Lung (tissue), 17 donors: ENCODE measurements at places on chromosomes 12 and 14. TPM values are rescaled to one million over a fixed set of nuclear protein-coding genes. Genes with fewer than 3 reads are reported as not detected.

Gene HSPB8
- 34.4 TPM for total RNA-seq

- peaks cover 34% of the 10 kb centered on the region for H3K36me3 ChIP-seq
- H3K27ac ChIP-seq = no peak overlapping the region
- DNase-seq = no peak
- H3K4me3 ChIP-seq = no peak overlapping the region
Measured at GRCh38 chr14:50762931-50763300, 68.0 kb downstream of the NIN start.

Gene KRT73
- total RNA-seq = not detected

- no peaks in the 10 kb centered on the region for H3K27me3 ChIP-seq
- H3K4me3 ChIP-seq = no peak overlapping the region
- peaks cover 48% of the 10 kb centered on the region for H3K4me1 ChIP-seq
- DNase-seq = peak; percentile 47
- no peak overlapping the region for H3K27ac ChIP-seq
Measured at GRCh38 chr14:68164711-68165113, 345.1 kb downstream of the RAD51B start.

GRCh38 chr12:46303039-46303666, 34.3 kb upstream of the SLC38A1 start:
- no peaks in the 10 kb centered on the region for H3K4me1 ChIP-seq
- H3K36me3 ChIP-seq = no peaks in the 10 kb centered on the region
- no peak overlapping the region for H3K4me3 ChIP-seq

DNA sequence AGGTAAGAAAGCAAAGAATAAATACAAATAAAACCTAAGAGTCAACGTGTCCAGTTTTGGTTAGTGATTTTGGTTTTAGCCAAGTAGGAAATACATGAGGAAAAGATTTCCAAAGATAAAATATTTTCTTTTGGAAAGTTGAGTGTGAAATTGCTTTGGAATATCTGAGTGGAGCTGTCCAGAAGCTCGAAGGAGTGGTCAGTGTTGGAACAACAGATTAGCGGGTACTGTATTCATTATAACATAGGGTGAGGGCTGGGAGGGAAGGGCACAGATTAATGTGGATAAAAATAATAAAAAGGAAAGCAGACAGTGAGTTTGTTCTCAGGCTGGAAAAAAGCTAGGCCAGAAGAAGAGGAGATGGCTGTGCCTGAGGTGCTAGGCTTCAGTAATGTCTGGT, 101.5 kb upstream of the SLCO1C1 start:
- no peak overlapping the region for H3K27ac ChIP-seq
- H3K36me3 ChIP-seq = no peaks in the 10 kb centered on the region
- H3K4me1 ChIP-seq = no peaks in the 10 kb centered on the region
- H3K4me3 ChIP-seq = no peak overlapping the region
- no peaks in the 10 kb centered on the region for H3K27me3 ChIP-seq

GRCh38 chr14:49950275-49951228, 57.7 kb downstream of the ARF6 start:
- H3K36me3 ChIP-seq = no peaks in the 10 kb centered on the region
- DNase-seq = no peak
- H3K27ac ChIP-seq = peak overlapping the region; percentile 45
- no peak overlapping the region for H3K4me3 ChIP-seq

- peaks cover 3% of the 10 kb centered on the region for H3K4me1 ChIP-seq
- DNase-seq = no peak
- H3K36me3 ChIP-seq = no peaks in the 10 kb centered on the region
- H3K27me3 ChIP-seq = no peaks in the 10 kb centered on the region
Measured at GRCh38 chr12:57118711-57119271, 7.6 kb upstream of the STAT6 start.

- no peak for DNase-seq
- no peak overlapping the region for H3K4me3 ChIP-seq
- no peak overlapping the region for H3K27ac ChIP-seq
- no peaks in the 10 kb centered on the region for H3K36me3 ChIP-seq
Measured at GRCh38 chr14:62420847-62421246, 624.4 kb downstream of the KCNH5 start.

Gene ELK3
- 46.4 TPM for total RNA-seq

- DNase-seq = peak; percentile 65
- H3K36me3 ChIP-seq = no peaks in the 10 kb centered on the region
- peaks cover 4% of the 10 kb centered on the region for H3K4me1 ChIP-seq
Measured at GRCh38 chr14:75333606-75334548, 55.2 kb downstream of the FOS start.

Gene RPGRIP1
- 0.43 TPM for total RNA-seq

GRCh38 chr14:69360438-69361108, 37.5 kb downstream of the ERH start:
- H3K27me3 ChIP-seq = no peaks in the 10 kb centered on the region
- no peak overlapping the region for H3K27ac ChIP-seq
- H3K4me3 ChIP-seq = no peak overlapping the region
- no peaks in the 10 kb centered on the region for H3K36me3 ChIP-seq
- no peaks in the 10 kb centered on the region for H3K4me1 ChIP-seq

Gene EAPP
- 92.6 TPM for total RNA-seq

- DNase-seq = no peak
- no peak overlapping the region for H3K4me3 ChIP-seq
- no peaks in the 10 kb centered on the region for H3K27me3 ChIP-seq
- no peak overlapping the region for H3K27ac ChIP-seq
- H3K4me1 ChIP-seq = peaks cover 5% of the 10 kb centered on the region
Measured at GRCh38 chr14:77302926-77303325, 17.8 kb downstream of the POMT2 start.

Gene CCDC175
- total RNA-seq = 0.94 TPM

Gene SLC17A8
- 0.43 TPM for total RNA-seq

DNA sequence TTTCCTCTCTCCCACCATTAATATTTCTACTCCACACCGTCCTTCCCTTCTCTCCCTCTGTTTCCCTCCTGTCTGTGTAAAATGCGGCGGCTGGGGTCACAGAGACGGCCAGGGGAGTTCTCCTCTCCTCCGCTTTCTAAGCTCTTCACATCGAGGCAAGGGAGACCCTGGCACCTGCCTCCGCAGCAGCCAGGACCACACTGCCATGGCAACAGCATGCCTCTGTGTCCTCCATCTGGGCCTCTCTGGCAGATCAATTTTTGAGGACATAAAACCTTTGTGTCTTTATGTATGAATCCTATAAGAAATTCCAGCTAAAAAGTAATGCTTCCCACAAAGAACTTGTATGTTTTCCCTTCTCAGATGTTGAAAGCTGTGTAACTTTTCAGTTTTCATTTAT, 41.4 kb downstream of the DYRK4 start:
- no peak overlapping the region for H3K27ac ChIP-seq
- DNase-seq = no peak
- no peaks in the 10 kb centered on the region for H3K36me3 ChIP-seq
- no peaks in the 10 kb centered on the region for H3K4me1 ChIP-seq
- H3K4me3 ChIP-seq = no peak overlapping the region

DNA sequence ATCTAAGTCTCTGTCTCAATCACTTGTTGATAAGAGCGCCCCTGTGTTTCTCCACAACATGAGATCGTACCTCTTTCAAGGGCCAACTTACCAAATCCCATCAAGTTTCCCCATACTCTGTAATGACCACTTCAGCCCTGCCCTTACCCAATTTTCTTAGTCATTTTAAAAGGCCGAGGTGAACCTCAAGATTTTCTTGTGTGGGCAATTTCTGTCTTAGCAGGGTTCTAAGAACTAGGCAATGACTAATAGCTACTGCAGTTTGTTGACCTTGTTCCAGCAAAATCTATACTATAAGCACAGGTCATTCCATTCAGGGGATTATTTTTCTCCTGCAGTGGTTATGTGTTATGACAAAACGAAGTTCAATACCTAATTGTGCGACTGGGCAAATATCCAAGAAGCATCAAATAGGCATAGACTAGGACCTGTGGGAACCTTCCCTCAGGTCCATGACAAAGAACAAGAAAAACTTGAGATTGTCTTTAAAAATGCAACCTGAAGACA, 359.8 kb downstream of the PCNX1 start:
- no peaks in the 10 kb centered on the region for H3K4me1 ChIP-seq
- no peak for DNase-seq
- H3K36me3 ChIP-seq = no peaks in the 10 kb centered on the region
- no peak overlapping the region for H3K27ac ChIP-seq
- no peak overlapping the region for H3K4me3 ChIP-seq

Gene ARF6
- 58.9 TPM for total RNA-seq

- peaks cover 6% of the 10 kb centered on the region for H3K36me3 ChIP-seq
- no peaks in the 10 kb centered on the region for H3K4me1 ChIP-seq
- no peak for DNase-seq
Measured at GRCh38 chr14:51897791-51898355, 37.5 kb downstream of the GNG2 start.

DNA sequence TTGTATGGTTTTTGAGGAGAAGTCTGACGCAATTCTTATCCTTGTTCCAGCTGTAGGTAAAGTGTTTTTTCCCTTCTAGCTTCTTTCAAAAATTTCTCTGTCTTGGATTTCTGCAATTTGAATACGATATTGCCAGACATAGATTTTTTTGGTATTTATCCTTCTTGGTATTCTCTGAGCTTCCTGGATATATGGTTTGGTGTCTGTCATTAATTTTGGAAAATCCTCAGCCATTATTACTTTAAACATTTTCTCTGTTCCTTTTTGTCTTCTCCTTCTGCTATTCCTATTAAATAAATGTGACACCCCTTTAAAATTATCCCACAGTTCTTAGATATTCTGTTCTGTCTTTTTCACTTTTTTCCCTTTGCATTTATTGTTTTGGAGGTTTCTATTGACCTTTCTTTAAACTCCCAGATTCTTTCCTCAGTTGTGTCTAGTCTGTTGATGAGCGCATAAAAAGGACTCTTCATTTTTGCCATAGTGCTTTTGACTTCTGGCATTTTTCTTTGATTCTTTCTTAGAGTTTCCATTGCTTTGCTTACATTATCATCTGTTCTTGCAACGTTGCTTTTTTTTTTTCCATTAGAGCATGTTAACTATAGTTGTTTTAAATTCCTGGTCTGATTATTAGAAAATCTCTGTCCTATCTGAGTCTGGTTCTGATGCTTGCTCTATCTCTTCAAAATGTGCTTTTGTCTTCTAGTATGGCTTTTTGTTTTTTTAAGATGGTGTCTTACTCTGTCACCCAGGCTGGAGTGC, 129.1 kb downstream of the MSRB3 start:
- peaks cover 3% of the 10 kb centered on the region for H3K4me1 ChIP-seq
- no peak overlapping the region for H3K27ac ChIP-seq
- no peak overlapping the region for H3K4me3 ChIP-seq
- H3K36me3 ChIP-seq = no peaks in the 10 kb centered on the region
- no peaks in the 10 kb centered on the region for H3K27me3 ChIP-seq

Gene RAPGEF3
- 11.3 TPM for total RNA-seq

DNA sequence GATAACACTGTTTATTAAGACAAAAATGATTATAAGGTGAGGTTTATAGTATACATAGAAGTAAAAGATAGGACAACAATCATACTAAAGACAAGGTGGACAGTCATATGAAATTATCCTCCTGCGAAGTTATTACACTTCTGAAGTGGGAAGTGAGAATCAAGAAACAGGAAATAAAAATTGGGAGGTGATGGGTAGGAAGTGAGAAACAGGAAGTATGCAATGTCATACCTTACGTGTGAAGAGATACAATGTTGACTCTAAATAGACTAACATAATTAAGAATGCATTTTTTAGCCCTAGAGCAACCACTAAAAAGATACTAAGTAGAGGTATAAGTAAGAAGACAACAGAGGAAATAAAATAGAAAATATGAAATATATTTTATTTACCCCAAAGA, 43.7 kb downstream of the GRIN2B start:
- no peak overlapping the region for H3K27ac ChIP-seq
- no peaks in the 10 kb centered on the region for H3K4me1 ChIP-seq
- no peaks in the 10 kb centered on the region for H3K36me3 ChIP-seq

- no peak overlapping the region for H3K27ac ChIP-seq
- H3K4me3 ChIP-seq = no peak overlapping the region
- H3K4me1 ChIP-seq = no peaks in the 10 kb centered on the region
- no peaks in the 10 kb centered on the region for H3K27me3 ChIP-seq
Measured at GRCh38 chr12:121301876-121302275, 5.4 kb upstream of the CAMKK2 start.

- H3K27ac ChIP-seq = no peak overlapping the region
- no peaks in the 10 kb centered on the region for H3K36me3 ChIP-seq
- DNase-seq = no peak
- H3K4me1 ChIP-seq = no peaks in the 10 kb centered on the region
- H3K4me3 ChIP-seq = no peak overlapping the region
- H3K27me3 ChIP-seq = no peaks in the 10 kb centered on the region
Measured at GRCh38 chr12:105793421-105793820, 345.3 kb downstream of the NUAK1 start.

Gene ZDHHC22
- total RNA-seq = not detected

Gene ADSS1
- total RNA-seq = 9.3 TPM

GRCh38 chr12:87779016-87779415, 250.2 kb downstream of the C12orf50 start:
- H3K27ac ChIP-seq = no peak overlapping the region
- no peak overlapping the region for H3K4me3 ChIP-seq
- H3K27me3 ChIP-seq = no peaks in the 10 kb centered on the region
- no peak for DNase-seq

DNA sequence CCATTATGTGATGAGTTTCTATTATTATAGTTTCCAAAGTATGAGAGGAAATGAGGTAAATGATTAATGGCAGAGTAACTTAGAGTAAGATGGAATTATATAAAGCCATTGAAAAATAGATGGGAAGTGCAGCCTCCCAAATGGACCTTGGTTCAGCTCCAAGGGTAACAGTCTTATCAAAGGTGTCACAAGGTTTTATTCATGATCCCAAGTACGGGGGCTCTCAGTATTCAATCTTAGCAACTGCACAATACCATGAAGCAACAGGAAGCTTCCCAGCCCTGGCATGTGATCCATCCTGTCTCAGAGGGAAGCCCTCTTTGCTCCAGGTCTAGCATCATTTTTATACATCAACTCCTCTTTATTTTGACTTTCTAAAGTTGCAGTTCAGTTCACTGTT, 948.2 kb downstream of the GALC start:
- no peaks in the 10 kb centered on the region for H3K36me3 ChIP-seq

- no peaks in the 10 kb centered on the region for H3K27me3 ChIP-seq
- no peak for DNase-seq
- H3K4me1 ChIP-seq = peaks cover 6% of the 10 kb centered on the region
- no peak overlapping the region for H3K27ac ChIP-seq
Measured at GRCh38 chr14:101336183-101336582, 225.1 kb upstream of the DIO3 start.

Gene NT5DC3
- 5.5 TPM for total RNA-seq

GRCh38 chr14:49194067-49194466, 392.1 kb downstream of the RPS29 start:
- H3K27ac ChIP-seq = peak overlapping the region; percentile 31
- H3K27me3 ChIP-seq = no peaks in the 10 kb centered on the region
- no peaks in the 10 kb centered on the region for H3K36me3 ChIP-seq
- peaks cover 18% of the 10 kb centered on the region for H3K4me1 ChIP-seq
- DNase-seq = peak; percentile 49

- no peaks in the 10 kb centered on the region for H3K27me3 ChIP-seq
- no peaks in the 10 kb centered on the region for H3K4me1 ChIP-seq
- no peaks in the 10 kb centered on the region for H3K36me3 ChIP-seq
- DNase-seq = no peak
- no peak overlapping the region for H3K4me3 ChIP-seq
Measured at GRCh38 chr14:56752428-56752827, 57.9 kb downstream of the OTX2 start.

Gene ST8SIA1
- total RNA-seq = 20.9 TPM
